Muscle of leg (tissue), 16 donors: ENCODE measurements at places on chromosomes 11 and 22.

GRCh38 chr11:43315966-43316365 lies 4.2 kb downstream of the API5 start:
- DNase-seq = no peak

DNA sequence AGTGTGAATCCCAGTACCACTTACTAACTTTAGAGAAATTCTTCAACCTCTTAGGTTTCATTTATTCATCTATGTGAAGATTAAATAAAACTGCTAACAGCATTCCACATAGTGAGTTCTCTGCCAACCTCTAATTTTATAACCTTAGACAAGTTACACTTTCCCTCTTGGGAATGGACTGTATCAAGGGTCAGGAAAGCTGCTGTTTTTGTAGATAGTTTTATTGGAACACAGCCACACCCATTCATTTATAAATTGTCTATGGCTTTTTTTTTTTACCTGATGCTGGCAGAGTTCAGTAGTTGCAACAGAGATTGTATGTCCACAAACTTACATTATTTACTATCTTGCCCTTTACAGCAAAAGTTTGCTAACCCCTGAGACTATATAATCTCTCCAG lies 81.1 kb downstream of the PAK1 start:
- DNase-seq = no peak

DNA sequence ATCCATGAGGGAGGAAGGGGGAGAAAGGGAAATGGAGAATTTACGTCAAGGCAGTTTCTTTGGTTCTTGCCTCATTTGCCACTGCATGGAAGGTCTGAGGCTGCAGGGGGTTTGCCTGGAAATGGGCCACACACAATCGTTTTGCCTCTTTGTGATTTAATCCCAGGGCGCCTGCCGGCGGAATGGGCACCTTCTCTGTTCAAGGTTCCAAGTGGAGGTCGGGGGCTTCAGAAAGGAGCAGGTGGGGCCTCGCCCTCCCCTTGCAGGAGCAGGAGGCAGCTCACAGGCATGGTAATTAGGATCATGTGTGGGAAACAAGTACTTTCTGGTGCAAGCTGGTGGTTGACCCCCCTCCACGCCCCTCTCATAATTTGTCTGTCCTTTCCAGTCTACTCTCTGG lies 29.9 kb downstream of the MPPED1 start:
- DNase-seq = no peak

- no peak for DNase-seq
Measured at GRCh38 chr11:115705200-115705599, 201.0 kb upstream of the CADM1 start.

DNA sequence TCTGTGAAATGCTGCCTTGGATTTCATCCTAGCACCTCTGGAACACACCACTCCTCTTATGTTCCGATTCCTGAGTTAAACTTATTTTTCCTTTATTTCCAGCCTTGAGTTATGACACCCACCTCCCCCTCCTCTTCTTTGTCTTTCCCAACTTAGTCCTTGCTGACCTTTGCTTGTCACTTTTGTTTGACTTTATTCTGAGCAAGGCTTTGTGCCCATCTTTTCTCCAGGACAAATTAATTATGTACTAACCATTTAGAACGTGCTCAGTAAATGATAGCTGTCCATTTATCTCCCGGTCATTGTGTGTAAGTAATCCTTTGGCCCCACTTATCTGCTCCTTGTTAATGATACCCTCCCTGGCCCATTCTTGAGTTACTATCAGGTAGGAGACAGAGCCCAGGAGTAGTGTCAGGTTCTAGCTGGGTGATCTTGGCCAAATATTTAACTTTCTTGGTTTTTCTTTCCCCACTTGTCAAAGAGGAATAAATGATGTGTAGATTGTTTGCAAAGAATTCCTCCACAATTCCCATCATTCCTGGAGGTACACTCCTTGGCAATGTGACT lies 44.2 kb downstream of the EXPH5 start:
- DNase-seq = no peak

- DNase-seq = no peak
Measured at GRCh38 chr11:30282289-30282631, 40.6 kb upstream of the ARL14EP start.

DNA sequence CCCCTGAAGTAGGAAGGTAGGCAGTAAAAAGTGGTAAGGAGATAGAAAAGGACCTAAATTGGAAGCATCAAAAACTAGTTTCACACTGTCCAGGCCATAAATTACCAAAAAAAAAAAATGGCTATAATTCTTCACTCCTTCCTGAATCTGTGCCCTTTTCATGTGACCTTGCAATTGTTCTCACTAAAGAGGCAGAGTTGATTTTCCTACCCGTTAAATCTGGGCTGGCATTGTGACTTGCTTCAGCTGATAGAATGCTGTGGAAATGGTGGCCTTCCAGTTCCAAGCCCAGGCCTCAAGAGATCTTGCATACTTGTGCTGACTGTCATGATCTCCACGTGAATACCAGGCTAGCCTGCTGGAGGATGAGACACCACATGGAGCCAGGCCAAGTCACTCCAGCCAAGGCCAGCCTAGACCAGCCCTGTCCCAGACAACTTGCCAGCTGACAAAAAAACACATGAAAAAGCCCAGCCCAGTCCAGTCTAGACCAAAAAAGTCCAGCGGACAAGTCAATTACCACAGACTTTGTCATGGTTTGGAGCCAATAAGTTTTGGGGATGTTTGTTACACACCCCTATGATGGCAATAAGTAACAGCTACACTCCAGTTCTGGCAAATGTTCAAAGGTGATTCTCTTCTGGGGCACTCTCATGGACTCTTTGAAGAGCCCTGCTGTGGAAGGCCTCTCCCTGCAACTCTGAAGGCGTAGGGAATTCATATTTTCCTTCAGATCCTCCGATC lies 51.4 kb upstream of the NUP50 start:
- DNase-seq = no peak

DNA sequence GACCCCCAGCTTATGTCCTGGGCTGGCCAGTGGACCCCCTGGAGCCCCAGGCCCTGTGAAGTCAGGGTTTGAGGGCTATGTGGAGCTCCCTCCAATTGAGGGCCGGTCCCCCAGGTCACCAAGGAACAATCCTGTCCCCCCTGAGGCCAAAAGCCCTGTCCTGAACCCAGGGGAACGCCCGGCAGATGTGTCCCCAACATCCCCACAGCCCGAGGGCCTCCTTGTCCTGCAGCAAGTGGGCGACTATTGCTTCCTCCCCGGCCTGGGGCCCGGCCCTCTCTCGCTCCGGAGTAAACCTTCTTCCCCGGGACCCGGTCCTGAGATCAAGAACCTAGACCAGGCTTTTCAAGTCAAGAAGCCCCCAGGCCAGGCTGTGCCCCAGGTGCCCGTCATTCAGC lies 24.6 kb downstream of the CSF2RB start:
- DNase-seq = no peak

DNA sequence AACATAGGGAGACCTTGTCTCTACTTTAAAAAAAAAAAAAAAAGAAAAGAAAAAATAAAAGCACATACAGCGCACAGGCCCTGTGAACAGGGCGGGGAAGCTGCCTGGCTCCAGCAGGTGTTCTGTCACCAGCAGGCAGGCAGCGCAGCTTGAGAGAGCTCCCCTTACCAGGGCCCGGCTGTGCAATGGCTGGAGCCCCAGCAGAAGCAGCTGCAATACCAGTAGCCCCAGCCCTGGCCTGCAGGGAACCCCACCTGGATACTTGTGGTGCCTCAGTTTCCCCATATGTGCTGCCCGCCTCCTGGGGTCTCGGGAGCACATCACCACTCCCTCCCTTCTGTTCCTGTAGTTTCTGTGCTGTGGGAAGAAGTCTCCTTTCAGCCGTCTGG lies 12.3 kb downstream of the TSPAN32 start:
- DNase-seq = no peak

DNA sequence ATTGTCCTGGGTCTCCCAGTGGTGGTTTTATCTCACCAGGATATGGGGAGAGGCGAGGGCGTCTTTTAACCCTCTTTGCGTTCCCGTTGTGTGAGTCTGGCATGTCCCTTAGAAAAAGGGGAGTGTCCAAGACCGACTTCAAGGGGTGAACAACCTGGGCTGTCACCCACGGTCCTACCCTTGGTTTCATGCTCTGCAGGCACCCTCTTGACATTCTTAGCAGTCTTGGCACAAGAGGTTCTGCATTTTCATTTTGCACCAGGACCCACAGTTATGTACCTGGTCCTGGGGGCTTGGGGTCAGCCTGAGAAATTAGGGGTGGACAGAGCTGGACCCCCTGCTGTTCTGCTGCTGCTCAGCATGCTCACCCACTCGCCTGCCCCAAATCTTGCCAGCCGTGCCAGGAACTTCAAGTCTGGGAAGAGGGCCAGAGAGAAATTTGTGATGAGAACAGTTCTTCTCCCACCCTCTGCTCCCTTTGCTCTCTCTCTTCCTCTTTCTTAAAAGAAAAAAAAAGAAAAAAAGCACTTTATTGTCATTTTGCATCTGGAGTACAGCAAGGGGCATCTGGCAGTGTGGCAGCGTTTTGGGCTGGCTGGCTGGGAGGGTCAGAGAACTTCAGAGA lies 471.2 kb downstream of the MIAT start:
- peak; percentile 39 for DNase-seq

GRCh38 chr11:117874910-117875381 lies 1.5 kb downstream of the FXYD6 start:
- DNase-seq = no peak

DNA sequence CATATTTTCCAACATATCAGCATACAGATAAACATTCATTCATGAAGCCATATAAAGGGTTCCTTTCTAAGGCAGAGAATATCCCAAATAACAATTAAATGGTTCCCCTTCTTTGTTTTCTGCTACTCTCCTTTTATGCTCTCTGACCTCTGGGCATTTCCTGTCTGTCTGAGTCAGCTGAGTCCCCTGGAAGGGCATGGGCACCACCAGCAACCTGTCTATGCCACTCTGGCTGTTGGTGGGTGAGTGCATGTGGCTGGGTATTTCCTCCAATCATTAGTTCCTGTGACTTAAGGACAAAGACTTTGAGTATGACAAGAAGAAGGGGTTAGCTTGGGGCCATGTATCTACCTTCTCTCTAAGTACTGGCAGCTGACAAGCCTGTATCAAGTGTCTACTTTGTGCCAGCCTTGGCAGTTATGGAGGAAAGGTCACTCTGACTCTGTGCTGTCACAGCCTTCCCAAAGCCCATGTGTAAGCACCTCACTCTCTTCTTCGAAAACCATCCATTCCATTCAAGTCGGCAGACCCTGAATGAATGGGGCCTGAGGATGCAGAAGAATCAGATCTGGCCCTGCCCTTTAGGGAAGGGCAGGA lies 86.3 kb upstream of the PHOX2A start:
- DNase-seq = no peak

GRCh38 chr11:86999859-87000753 lies 37.6 kb upstream of the TMEM135 start:
- no peak for DNase-seq

GRCh38 chr22:46056546-46057245 lies 79.7 kb upstream of the WNT7B start:
- no peak for DNase-seq

DNA sequence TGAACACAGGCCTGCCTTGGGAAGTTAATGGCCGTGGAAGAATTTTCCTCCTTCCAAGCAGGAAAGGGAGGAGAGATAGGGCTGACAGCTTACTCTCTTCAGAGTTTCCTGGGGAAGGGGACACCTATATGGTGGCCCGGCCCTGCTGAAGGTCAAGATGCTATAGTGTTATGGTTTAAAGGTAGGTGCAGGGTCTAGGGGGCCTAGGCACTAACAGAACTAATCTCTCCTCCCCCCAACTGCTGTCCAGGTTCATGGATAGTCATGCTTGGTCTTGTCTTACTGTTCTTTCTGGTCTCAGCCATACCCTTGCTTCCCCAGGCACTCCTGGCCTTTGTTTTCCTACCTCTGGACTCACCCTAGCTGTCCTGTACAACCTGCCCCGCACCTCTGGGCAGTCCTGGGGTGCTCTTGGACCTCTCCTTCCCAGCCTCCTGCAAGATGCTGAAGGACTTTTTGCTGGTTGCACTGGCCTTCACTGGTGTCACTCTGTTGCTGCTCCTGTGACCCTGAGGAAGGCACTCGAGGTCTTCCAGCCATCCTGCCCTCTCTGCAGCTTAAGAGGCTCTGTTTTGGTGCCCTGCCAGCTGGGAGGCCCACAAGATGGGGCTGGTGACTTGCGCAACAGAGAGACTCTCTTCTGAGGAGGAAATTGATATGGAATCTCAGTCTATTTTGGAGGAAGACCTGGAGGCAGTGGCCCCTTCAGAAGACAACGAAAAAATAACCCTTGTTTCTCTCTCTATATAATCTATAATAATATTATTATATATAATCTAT lies 17.9 kb downstream of the SEC14L3 start:
- no peak for DNase-seq

GRCh38 chr11:92892802-92893684 lies 76.4 kb upstream of the MTNR1B start:
- DNase-seq = no peak

GRCh38 chr11:103970701-103971249 lies 65.7 kb upstream of the DDI1 start:
- DNase-seq = no peak
